ENCODE measurements at places on chromosomes 7 and 10. TPM values are rescaled to one million over a fixed set of nuclear protein-coding genes. Genes with fewer than 3 reads are reported as not detected.

The DNAJC12 gene
- total RNA-seq = 3.0 TPM

The AS3MT gene
- total RNA-seq = 11.4 TPM

The PIP gene
- total RNA-seq = not detected

The FZD1 gene
- total RNA-seq = 20.6 TPM

The ZNF804B gene
- not detected for total RNA-seq

DNA sequence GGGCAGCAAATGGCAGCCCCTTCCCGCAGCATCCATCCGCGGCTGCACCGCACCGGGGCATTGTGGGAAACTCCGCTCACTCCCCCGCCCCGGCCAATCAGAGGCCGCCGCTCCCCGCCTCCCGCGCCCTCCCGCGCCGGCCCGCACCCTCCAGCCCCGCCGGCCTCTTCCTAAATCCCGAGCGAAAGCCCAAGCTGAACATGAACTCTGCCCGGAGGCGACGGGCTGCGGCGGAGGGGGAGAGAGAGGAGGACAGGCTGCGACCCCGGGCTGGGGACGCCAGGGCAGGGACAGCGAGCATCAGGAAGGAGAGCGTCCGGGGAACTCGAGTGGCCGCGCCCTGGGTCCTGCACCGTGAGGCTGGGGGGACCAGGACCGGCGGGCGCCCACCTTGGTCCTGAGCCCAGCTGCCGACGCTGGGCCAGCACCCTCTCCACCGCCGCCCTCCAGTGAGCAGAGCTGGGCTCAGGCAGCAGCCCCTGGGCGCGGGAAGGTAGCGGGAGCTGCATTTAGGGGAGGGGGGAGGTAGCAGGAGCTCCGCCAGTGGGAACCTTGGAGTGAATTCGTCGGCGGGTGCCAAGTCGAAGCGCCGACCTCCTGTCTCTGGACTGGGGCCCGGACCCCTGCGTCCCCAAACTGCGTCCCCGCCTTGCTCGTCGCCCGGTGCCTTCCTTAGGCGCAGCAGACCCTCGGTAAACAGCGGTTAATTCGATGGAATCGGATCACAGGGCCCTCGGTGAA lies at the start of gene DGKI:
DGKI (minus strand) TSS at position 148 of the 741 bp plus-strand sequence.
- DNase-seq = no peak

GRCh38 chr7:137577184-137577583 lies 233.7 kb upstream of the PTN start:
- no peak for DNase-seq
